ENCODE measurements at places on chromosomes 7 and 10.

DNA sequence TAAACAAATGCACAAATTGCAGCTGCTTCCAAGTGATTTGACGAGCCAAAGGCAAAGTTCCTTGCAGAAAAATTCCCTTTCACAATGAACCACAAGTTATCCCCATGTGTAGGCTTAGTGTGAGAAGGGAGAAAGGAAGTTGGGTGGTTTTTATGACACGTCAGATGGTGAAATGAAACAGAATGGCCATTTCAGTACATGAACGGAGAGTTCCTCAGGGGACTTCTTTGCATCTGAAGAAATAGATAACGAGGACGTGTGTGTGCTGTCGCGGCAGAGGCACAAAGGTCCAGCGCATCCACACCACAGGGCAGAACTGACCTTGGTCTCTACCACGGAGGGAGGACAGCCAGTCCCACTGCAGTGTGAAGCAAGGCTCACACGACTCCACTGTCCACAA, 135.9 kb downstream of the PAXIP1 start:
- DNase-seq: no peak

- DNase-seq: peak; percentile 89
Measured at GRCh38 chr10:30529373-30529998, 95.5 kb downstream of the MAP3K8 start.

GRCh38 chr10:101161494-101162299, 30.6 kb downstream of the TLX1 start:
- DNase-seq: peak; percentile 68

GRCh38 chr7:154296443-154296842, 244.2 kb downstream of the DPP6 start:
- no peak for DNase-seq

GRCh38 chr7:119395024-119395423, 878.0 kb upstream of the KCND2 start:
- no peak for DNase-seq

- no peak for DNase-seq
Measured at GRCh38 chr7:31067491-31067890, 15.4 kb downstream of the ADCYAP1R1 start.

DNA sequence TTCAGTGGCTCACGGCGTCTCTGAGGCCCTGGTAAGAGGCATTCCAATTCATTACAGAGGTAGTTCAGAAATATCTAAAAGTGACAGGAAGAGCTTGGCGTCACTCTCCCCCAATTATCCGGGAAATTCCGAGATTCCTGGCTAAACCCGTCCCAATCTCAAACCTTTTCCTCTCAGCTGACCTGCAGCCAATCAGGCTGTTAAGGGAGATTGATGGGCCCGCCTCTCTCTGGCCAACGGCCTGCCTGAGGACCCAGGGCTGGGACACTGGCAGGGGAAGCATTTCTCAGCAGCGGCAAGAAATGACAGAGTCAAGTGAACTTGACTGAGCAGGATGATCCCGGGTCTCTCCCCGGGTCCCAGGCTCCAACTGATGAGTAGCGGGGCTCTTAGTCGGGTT, 72.3 kb downstream of the EBF3 start:
- DNase-seq: no peak

DNA sequence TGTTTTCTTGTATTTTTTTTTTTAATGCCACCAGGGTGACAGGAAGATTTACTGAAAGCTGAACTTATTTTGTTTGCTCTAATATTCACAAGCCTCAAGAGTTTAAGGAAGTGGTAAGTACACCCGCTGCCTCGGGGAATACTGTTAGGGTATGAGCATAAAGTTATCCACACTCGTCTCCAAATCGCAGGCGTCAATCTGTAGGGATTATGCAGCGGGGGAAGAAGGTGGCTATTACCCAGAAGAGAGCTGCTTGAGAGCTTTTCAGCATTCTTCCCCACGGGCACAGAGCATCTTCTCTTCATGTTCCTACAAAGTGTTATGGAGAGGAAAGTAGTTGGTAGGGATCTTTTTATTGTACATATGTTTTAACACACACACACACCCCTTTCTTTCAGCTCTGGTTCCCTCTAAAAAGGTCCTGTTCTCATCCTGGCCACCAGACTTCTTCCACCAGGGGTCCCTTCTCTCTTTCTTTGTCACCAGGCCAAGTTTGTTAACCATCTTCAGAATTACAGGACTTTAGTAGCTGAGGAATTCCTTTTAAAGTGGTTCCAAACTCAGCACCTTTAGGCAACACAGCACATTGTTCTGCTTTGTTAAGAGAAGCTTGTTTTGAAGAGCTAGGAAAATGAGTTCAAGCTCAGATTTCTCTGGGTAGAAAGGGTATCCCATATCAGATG, 411.6 kb upstream of the GALNT17 start:
- DNase-seq: no peak

DNA sequence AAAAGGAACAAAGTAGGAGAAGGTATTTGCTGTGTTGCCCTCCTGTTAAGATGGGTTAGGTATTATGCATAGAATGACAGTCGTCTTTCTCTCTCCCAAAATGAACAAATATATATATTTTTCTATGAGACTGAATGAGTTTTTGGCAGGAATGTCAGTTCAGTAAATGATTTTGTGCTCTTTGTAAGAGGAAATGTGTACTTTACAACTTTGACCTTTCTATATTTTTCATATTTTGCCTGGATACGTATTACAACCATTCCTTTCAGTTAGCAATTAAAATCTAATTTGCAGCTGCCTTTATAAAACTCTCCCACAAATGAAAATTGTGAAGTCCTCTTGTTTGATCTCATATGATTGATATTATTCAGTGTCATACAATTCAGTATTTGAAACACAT, 336.6 kb upstream of the MEOX2 start:
- no peak for DNase-seq

DNA sequence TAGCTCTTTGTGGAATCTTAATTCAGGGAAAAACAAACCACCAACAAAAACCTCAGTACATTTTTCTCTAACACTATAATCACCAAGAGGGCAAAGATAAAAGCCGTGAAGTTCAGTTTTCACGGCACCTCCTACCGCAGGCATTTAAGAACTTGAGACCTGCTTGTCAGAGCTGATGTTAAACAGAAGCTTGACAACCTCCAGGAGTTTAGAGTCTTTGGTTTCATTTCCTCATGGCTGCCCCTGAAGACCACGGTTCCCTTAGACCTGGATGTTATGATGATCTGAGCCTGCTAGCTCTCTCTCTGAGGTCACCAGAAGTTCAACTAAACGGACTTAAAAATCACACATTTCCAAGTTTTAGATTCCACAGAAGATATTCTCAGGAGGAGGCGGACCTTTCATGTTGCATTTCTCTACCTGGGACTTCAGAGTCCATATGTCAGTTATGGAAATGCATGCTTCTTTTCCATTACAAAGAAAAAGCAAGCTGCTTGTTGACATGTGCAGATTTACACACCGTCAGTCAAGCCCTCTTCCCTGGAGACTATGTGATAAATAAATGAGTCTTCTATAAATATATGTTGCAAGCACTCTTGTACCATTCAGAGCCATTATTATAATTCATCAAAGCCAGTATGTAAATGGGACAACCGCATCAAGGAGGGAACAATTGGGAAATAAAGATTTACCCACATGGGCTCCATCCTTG, 258.0 kb downstream of the GFRA1 start:
- no peak for DNase-seq

GRCh38 chr10:97805096-97805884, 33.5 kb upstream of the SFRP5 start:
- no peak for DNase-seq

Measured in CD4-positive, CD25-positive, alpha-beta regulatory T cell (primary cell).